Activated T-cell treated with anti-CD3 and anti-CD28 coated beads for 1 hour (primary cell): ENCODE measurements at places on chromosomes 6 and 20.

GRCh38 chr6:101458826-101459225 is 65.3 kb downstream of the GRIK2 start:
- no peak for DNase-seq

- no peak for DNase-seq
Observed at GRCh38 chr6:97819710-97820109, 536.7 kb upstream of the MMS22L start.

DNA sequence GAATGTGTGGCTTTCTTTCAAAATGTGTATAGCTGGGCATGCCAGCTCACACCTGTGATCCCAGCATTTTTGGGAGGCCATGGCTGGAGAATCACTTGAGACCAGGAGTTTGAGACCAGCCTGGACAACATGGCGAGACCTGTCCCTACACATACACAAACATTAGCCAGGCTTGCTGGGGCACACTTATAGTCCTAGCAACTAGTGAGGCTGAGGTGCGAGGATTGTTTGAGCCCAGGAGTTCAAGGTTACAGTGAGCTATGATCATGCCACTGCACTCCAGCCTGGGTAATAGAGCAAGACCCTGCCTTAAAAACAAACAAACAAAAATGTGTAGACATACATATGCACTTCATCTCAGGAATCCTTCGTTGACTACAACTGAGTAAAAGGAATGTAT is 31.1 kb upstream of the PLEKHG1 start:
- DNase-seq, result no peak

DNA sequence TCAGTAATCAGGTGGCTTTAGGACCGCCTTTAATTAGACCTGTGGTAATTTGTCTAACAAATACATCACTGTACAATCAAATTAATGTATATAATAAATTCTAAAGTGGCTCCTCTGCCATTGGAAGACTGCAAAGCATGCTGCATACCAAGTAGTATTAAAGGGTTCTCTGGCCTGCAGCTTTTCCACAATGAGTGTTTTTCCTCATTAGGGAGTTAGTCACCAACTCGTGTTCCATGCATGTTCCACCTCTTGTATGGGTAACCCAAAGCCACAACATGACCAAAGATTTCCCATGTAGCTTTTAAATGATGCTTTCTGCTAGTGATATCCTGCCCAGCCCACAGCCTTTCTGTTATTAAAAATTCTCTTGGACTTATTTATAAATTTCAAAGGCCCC is 218.7 kb downstream of the FUT9 start:
- DNase-seq, result no peak

DNA sequence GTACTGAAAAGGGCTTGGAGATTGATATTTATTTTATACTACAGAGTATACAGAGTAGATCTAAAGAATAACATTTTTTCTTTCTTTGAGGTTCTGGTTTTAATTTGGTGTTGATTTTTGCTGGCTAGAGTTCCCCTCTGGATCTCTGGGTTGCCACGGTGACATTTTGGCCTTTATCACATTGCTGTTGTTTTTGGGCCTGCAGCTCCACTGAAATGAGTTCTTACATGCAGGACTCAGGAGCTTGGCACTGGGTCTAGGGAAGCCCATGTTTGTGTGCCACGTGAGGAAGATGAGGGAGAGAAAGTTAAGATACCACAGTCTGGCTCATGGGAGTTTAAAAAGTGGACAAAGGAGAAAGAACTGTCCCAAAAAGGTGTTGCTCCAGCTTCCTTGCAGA is 7.4 kb upstream of the TFAP2C start:
- DNase-seq, result no peak

GRCh38 chr6:121430514-121431460 is 4.7 kb upstream of the GJA1 start:
- DNase-seq, result no peak
